ENCODE measurements at places on chromosomes 4 and X. TPM values are rescaled to one million over a fixed set of nuclear protein-coding genes. Genes with fewer than 3 reads are reported as not detected.

The DCHS2 gene
- total RNA-seq, result 6.6 TPM

The ADGRG2 gene
- total RNA-seq, result 16.5 TPM

The ZAR1 gene
- total RNA-seq, result not detected

The SPANXB1 gene
- total RNA-seq, result not detected

The AMOT gene
- total RNA-seq, result 8.1 TPM

The GABRQ gene
- total RNA-seq, result under 0.01 TPM
